ENCODE measurements at places on chromosomes 4 and X.

DNA sequence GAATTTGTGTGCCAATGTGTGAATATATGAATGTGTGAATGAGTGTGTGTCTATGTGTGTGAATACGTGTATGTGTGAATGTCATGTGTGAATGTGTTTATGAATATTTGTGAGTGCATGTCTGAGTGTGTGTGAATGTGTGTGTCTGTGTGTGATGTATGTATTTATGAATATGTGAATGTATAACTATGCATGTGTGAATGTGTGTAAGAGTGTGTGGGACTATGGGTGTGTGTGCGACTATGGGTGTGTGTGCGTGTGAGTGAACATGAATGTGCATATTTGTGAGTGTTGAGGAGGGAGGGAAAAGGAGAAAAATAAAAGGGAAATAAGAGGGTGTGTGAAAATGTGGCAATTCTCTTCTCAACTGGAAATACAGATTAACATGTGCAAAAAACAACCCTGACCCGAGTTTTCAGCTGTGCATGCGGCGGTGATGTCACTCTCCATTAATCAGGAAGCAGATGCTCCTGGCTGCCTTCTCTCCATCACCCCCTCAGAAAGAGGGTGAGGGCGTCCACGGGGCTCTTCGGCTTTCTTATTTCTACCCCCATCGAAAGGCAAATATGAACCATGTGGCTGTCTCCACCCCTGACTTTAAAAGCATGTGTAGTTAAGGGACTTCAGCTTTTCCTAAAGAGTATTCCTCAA, 219.8 kb downstream of the MAML3 start:
- DNase-seq = no peak

DNA sequence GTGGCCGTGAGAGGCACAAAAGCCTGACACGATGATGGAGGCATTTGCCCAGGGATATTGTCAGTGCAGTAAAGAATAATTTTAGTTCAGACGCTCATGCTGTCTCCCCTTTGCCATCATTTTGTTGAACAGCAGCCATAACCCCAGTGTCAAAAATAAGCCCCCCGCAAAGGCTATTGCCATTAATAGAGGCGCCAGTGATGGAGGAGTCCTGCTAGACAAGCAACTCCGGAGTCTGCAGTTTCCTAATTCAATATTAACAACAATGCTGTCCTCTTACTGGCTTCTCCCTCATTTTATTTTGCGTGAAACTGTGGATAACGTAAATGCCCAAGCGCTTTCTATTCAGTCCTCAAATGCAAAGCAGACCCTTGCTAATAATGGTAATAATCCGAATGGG, 603 bp upstream of the SMS start:
- DNase-seq = no peak

- no peak for DNase-seq
These were observed 7.1 kb downstream of the SMIM9 start for GRCh38 chrX:154827194-154828015.

GRCh38 chr4:126046081-126046614, 731.4 kb downstream of the FAT4 start:
- DNase-seq = no peak

- DNase-seq = no peak
These were observed 47.9 kb upstream of the PACRGL start for GRCh38 chr4:20652226-20652885.

DNA sequence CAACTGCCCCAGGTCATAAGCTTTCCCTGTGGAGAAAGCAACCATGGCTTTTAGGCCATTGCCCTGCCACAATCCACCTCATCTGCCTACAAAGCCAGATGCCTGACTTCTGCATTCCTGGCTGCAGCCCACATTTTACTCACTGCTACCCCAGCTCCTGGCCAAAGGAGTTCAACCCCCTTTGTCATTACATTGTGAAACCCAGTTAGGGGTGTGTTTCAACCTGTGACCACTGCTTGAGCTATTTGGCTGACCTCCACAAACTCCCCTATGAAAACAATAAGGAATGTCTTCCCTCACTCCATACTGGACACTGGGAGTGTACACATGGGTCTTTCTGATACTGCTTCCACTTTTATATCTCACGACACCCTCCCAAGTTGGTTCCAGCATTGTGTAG, 589.2 kb downstream of the SH3BGRL start:
- no peak for DNase-seq

GRCh38 chr4:13538427-13538973, 5.8 kb downstream of the NKX3-2 start:
- DNase-seq = no peak

DNA sequence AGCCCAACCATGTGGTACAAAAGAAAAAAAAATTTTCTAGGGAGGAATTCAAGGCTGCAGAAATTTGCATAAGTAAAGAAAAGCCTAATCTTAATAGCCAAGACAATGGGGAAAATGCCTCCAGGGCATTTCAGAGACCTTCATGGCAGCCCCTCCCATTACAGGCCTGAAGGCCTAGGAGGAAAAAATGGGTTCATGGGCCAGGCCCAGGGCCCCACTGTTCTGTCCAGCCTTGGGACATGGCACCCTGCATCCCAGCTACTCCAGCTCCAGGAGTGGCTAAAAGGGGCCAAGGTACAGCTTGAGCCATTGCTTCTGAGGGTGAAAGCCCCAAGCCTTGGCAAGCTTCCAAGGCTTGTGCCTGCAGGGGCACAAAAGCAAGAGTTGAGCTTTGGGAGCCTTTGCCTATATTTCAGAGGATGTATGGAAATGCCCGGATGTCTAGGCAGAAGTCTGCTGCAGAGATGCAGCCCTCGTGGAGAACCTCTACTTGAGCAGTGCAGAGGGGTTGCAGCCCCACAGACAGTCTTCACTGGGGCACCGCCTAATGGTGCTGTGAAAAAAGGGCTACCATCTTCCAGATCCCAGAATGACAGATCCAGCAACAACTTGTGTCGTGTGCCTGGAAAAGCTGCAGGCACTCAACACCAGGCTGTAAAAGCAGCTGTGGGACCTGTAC, 111.0 kb downstream of the ANXA10 start:
- no peak for DNase-seq

DNA sequence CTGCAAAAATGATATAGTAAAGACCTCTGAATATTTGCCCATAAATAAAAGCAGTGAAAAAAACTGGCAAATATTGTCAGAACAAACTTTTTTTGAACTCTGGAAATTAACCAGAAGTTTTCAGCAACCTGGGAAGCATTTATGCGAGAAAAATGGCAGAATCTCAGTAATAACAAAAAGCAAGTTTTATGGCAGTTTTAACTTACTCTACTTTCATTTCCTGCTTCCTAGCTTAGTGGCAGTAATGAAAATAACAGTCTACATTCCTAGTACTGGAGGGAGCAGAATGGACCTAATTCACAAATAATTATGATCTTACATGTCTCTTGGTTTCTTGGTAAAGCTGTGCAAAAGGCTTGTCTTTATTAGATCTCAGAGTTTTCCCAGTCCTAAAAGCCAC, 460.1 kb downstream of the NAF1 start:
- DNase-seq = no peak

DNA sequence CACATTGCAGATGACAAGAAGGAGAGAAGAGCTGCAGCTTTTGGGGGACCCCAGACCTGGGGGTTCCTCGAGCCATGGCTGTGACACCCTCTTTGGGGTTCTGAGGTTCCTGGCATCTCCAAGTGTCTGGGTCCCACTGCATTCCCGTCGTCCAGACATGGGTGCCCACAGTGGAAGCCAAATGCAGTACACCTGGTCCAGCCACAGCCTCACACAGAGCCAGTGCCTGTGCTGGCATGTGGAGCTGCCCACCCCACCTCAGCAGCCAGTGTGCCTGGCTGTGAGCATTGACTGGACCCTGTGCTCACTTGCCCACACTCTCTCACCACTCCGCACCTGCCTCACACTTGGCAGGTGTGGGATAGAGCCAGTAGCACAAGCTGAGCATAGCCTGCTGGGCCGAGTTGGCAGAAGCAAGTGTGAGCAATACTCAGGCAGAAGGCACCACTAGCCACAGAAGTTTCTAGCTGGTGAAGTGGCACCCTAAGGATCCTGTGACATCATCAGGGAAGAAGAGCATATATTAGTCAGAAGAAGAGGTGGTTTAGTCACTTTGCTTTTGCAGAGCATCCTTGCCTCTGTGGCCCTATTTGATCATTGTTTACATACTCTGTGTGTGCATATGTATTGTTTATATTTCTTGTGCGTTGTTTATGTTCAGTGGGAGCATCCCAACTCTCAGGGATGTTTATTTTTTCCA, 65.0 kb upstream of the MAGEB2 start:
- no peak for DNase-seq

GRCh38 chr4:150960818-150961217, 54.3 kb downstream of the LRBA start:
- DNase-seq = peak; percentile 20

DNA sequence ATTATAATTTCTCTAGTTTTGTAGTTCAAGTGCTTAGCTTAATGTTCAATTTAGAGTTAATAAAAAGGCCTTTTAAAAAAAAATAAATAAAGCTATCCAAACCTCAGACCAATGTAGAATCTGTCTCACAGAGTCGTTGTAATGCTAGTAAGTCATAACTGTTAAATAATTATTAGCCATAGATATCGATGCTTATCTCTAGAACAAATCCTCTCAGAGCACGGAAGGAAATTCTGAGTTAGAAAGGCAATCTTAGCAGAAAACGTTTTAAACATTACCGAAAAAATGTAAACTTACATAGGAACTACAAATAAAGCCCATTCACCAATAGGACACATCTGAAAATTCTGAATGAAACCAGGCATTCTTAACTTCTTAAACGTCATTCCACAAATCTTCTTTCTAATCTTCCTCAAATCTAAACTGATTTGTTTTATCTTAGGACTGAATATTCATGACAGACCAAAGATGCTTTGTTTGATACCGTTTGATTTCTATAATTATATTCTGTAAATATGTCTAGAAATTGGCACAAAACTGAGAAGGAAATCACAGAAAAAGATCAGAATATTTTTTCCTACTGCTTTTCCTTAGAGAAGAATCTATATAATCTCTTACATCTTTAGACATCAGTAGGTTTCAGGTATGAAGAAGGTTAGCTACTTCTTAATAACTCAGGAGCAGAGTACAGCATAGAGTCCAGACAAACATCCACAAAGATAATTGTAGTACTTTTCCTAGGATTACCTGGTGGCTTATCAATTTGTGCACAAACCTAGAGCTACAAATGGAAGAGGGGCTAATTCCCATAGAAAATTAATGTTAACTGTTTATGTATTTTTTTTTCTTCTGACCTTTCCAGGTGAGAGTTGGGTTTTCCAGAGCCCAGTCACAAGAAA, 140.7 kb downstream of the BTC start:
- DNase-seq = no peak

DNA sequence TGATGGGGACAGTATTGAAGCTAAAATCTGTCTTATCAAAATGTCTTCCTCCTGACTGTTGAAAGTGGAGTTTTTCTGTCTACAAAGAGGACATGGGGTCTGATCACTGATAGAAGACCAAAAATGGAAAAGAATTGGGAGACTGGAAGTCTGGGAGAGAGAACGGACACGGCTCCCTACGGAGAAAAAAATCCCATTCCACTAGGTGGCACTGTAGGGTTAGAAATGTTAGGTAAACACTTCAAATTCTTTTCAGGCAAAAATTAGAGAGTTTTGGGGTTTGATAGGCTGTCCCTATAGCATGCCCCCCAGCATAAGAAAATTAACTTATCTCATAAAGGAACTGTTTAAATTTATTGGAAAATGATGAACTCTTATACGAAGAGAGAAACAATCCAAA, 200.5 kb downstream of the FAM133A start:
- DNase-seq = no peak

GRCh38 chr4:60579335-60579734, 620.8 kb upstream of the ADGRL3 start:
- DNase-seq = no peak

DNA sequence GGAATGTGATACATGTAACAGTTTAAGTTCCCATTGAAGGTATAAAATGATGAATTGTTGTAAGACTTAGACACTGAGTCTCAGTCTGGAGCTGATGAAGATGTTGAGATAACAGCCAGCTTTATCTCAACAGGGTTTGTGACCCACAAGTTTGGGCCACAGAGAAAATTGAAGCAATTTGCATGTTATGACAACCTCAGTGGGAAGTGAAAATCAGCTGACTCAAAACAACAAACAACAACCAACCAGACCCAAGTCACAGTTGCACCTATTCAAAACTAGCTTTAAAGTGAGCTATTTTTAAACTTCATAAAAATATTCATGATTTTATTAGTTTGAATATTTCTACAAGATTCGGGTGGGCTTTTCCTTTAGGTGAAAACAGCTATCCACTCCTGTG, 8.0 kb downstream of the SFRP2 start:
- no peak for DNase-seq

GRCh38 chr4:159212675-159213293, 109.9 kb downstream of the RAPGEF2 start:
- no peak for DNase-seq

- no peak for DNase-seq
These were observed 106.5 kb downstream of the ATP11C start for GRCh38 chrX:139826065-139827044.
